Hepatocyte (in vitro differentiated cells): ENCODE measurements at places on chromosomes 2 and 18. TPM values are rescaled to one million over a fixed set of nuclear protein-coding genes. Genes with fewer than 3 reads are reported as not detected.

NRBP1 gene
- 114 and 127 TPM in 2 replicates for total RNA-seq

ABCG8 gene
- 4.5 and 4.7 TPM in 2 replicates for total RNA-seq

- H3K4me3 ChIP-seq = no peak overlapping the region
- no peak for DNase-seq
- no peak overlapping the region for H3K27ac ChIP-seq
- H3K36me3 ChIP-seq = no peaks in the 10 kb centered on the region
- no peaks in the 10 kb centered on the region for H3K4me1 ChIP-seq
- H3K27me3 ChIP-seq = no peaks in the 10 kb centered on the region
Observed at GRCh38 chr18:53101536-53102105, 761.6 kb downstream of the DCC start.

DNA sequence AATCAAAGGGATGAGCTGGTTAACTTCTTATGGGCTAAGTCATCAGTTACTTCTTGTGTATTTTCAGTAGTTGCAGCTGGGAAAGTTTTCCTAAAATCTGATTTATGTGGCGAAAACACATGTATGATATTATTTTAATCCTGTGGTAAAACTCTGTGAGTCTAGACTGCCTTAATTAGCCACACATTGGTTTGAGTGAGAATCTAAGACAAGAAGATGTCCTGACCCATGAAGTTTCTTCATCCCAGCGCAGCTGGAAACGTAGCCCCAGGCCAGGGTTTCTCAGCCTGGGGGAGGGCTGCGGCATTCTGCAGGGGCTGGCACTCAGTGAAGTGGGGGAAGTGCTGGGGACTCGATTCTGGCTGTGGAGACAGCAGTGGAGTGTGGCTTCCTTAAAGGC lies 44.7 kb upstream of the INHBB start:
- H3K36me3 ChIP-seq = no peaks in the 10 kb centered on the region
- H3K27me3 ChIP-seq = no peaks in the 10 kb centered on the region
- no peak overlapping the region for H3K27ac ChIP-seq
- H3K4me1 ChIP-seq = no peaks in the 10 kb centered on the region

DNA sequence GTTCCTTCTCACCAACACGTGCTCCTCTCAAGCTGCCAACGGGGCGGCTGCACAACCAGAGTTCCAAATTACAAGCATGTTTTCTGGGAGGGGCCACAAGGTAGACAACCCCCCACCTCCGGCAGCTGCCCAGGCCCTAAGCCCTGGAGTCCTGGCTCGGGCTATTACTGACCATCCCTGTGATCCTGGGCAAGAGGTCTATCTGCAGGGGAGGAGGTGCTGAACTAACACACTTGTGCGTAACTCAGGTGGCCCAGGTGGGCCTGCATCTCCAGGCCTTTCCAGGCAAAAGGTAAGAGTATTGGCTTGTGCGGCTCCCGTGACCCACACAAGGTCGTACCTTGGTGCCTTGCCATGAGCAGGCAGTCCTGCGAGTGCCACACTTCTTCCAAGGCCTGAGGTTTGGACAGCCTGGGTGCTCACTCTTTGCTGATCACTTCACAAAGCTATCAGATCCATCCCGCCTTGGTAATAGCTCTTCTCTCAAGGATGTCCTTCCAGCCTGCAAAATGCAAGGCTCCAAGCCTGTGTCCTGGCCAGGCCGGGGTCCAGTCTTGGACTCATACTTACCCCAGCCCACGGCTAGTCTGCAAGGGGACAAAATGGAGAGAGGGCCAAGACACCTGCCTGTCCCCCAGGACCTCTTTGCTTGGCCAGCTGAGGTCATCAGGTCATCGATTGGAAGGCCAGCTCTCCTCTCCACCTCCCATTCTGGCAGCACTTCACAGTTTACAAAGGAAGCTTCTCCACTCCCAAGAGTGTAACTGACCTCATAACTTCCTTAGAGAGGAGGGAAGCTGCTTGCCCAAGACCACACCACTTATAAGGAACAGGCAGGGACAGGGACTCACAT lies 33.9 kb downstream of the ADRA2B start:
- H3K4me1 ChIP-seq = no peaks in the 10 kb centered on the region
- H3K27ac ChIP-seq = no peak overlapping the region
- H3K36me3 ChIP-seq = no peaks in the 10 kb centered on the region
- no peaks in the 10 kb centered on the region for H3K27me3 ChIP-seq

- H3K36me3 ChIP-seq = no peaks in the 10 kb centered on the region
- no peak for DNase-seq
- H3K4me1 ChIP-seq = peaks cover 47% of the 10 kb centered on the region
- no peaks in the 10 kb centered on the region for H3K27me3 ChIP-seq
Observed at GRCh38 chr2:85419009-85419675, 628 bp downstream of the SH2D6 start.
